CD4-positive, alpha-beta T cell (primary cell): ENCODE measurements at places on chromosomes 4 and X. TPM values are rescaled to one million over a fixed set of nuclear protein-coding genes. Genes with fewer than 3 reads are reported as not detected.

CXCL11 gene
- total RNA-seq: not detected

RTL9 gene
- total RNA-seq: not detected

EDA gene
- 1.5 TPM for total RNA-seq

BEND4 gene
- total RNA-seq: 0.11 TPM

ARHGAP24 gene
- total RNA-seq: 0.30 TPM

YIPF7 gene
- total RNA-seq: not detected

F8A3 gene
- 19.9 TPM for total RNA-seq

NXF2B gene
- total RNA-seq: not detected

CCDC158 gene
- not detected for total RNA-seq

PASD1 gene
- not detected for total RNA-seq

TKTL1 gene
- total RNA-seq: 2.3 TPM

CTAG1A gene
- total RNA-seq: not detected

CXXC4 gene
- total RNA-seq: not detected
